ENCODE measurements at places on chromosomes 11 and 22. TPM values are rescaled to one million over a fixed set of nuclear protein-coding genes. Genes with fewer than 3 reads are reported as not detected.

Gene OR5P2
- total RNA-seq = not detected

Gene DYNC2H1
- total RNA-seq = 3.2 TPM

Gene C11orf68
- total RNA-seq = 16.9 TPM

Gene PRR33
- total RNA-seq = 0.20 TPM

GRCh38 chr11:63608353-63609345 lies 5.6 kb downstream of the PLAAT3 start:
- peak; percentile 22 for DNase-seq

DNA sequence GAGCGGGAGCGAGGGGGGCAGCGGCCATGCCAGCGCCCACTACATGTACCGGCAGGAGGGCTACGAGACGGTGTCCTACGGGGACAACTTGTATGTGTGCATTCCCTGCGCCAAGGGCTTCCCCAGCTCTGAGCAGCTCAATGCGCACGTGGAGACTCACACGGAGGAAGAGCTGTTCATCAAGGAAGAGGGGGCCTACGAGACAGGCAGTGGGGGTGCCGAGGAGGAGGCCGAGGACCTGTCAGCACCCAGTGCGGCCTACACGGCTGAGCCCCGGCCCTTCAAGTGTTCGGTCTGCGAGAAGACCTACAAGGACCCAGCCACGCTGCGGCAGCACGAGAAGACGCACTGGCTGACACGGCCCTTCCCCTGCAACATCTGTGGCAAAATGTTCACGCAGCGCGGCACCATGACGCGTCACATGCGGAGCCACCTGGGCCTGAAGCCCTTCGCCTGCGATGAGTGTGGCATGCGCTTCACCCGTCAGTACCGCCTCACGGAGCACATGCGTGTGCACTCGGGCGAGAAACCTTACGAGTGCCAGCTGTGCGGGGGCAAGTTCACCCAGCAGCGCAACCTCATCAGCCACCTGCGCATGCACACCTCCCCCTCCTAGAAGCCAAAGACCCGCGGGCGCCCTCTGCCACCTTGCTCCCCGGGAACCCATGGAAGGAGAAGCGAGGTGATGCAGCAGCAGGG lies 20.9 kb upstream of the TMEM191C start:
- no peak for DNase-seq

GRCh38 chr11:130711193-130711592 lies 205.1 kb downstream of the SNX19 start:
- DNase-seq = no peak

- DNase-seq = no peak
These were observed 842 bp downstream of the HEPACAM start for GRCh38 chr11:124934862-124935547.

DNA sequence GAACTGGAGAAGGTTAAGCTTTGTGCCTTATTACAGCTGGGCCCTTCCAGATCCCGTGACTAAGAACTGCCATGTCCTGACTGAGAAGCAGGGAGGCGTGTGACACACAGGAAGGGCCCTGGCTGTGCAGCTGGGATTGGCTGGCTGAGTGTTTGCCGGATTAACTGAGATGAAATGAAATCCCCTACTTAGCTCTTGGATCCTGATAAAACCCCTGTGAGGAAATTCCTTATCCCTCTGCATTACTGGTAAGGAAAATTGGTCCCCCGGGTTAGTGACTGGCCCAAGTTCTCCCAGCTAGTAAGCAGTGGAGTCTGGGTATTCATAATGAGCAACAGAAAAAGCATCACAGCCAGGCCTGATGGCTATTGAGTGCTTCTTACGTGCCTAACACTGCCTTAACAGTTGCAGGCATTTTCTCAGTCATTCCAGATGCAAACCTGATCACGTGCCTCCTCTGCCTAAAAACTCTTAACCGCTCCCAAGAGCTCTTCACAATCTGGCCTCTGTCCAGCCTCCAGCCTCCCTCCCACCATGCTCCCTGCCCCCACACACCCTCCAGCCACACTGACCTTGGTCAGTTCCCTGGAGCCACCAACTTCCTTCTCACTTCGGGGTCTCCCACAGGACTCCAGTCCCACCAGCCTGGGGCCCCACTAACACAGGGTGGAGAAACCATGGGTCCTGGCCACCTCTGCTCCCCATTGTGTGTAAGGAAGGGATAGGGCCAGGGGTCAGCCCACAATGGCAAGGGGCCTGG lies 37.8 kb downstream of the ARRB1 start:
- no peak for DNase-seq
